B cell (primary cell): ENCODE measurements at places on chromosomes 6 and 20. TPM values are rescaled to one million over a fixed set of nuclear protein-coding genes. Genes with fewer than 3 reads are reported as not detected.
A peak's percentile ranks its signal among the peaks of the same experiment; 100 is the strongest.

TUBB2B gene
- total RNA-seq, result not detected in 2 replicates

DNA sequence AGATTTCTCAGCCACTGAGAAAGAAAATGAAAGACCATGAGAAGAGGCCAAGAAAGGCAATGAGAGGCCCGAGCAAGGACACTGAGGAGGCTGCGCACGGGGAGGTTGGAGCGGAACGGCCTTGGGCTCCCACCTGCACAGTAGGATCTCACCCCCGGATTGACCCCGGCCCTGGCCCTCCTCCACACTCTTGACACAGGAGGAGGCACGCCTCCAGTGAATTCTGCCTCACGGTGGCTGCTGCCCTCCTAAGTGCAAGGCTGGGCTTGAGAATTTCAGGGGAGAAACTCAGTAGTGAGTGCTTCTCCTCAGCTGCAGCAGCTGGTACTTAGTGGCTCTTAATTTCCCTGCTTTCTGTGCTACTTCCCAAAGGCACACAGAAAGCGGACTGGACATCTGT lies 18.0 kb downstream of the MRPL14 start:
- DNase-seq, result no peak

- DNase-seq, result no peak
Measured at GRCh38 chr6:147551976-147552375, 43.5 kb downstream of the SAMD5 start.

DNA sequence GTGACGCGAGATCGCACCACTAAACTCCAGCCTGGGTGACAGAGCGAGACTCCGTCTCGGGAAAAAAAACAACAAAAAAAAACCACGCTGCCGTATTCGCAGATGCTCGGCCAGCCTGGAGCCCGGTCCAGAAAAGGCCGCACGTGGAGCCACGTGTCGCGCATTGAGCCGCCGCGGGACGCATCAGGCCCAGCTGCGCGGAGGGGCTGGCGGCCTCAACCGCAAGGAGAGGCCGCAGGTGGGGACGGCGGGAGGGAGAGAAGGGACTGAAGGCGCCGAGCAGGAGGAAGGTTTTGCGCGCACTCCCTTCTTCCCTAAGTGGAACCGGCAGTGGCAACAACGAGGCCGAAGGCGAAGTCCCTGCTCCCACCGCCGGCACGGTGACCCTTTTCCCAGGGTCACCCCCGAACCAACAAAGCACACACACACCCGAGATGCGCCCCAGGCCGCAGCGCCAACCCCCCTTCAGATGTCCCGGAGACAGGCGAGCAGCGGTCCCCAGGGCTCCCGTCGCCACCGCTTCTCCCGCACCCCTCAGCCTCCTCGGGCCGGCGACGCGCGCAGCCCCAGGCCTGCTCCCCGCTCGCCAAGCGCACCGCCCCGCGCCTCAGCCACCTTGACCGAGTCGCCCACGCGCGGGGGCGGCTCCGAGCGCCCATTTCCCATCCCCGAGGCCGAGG lies 681 bp downstream of the SYCP2 start:
- DNase-seq, result no peak

DNA sequence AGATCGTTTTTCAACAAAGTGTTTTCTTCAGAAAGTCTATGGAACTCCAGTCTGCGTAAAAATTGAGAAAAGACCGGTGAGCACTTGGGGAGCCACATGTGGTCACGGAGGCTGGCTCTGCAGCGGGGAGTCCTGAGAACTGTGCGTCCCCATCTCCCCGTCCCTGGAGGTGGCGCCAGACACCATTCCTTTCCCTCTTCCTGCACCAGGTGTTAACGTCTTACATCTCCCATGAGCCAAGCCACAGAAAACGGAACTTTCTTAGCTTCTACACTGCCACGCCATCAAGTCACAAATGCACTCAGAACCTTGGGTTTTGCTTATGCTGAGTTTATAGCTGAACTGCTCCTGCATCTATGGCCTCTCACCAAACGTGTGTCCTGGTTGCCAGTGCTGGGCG lies 62.6 kb downstream of the GINS1 start:
- peak; percentile 27 for DNase-seq

DNA sequence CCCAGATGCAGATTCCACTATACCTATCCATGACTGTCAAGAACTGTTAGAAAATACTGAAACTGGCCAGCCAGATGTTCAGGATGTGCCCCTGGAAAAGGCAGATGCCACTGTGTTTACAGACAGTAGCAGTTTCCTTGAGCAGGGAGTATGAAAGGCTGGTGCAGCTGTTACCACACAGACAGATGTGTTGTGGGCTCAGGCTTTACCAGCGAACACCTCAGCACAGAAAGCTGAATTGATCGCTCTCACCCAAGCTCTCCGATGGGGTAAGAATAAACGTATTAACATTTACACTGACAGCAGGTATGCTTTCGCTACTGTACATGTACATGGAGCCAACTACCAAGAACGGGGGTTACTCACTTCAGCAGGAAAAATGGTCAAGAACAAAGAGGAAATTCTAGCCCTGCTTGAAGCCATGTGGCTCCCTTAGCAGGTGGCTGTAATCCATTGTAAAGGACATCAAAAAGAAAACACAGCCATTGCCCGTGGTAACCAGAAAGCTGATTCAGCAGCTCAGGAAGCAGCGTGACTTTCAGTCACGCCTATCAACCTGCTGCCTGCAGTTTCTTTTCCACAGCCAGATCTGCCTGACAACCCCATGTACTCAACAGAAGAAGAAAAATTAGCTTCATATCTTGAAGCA lies 459.7 kb upstream of the HTR1E start:
- no peak for DNase-seq

- no peak for DNase-seq
Measured at GRCh38 chr6:157284738-157285421, 38.4 kb downstream of the TMEM242 start.

GRCh38 chr20:25251019-25251418 lies 3.1 kb downstream of the PYGB start:
- DNase-seq, result no peak
